ENCODE measurements at places on chromosomes 5 and 9.

- DNase-seq = no peak
Measured at GRCh38 chr9:99822109-99822805, 572 bp downstream of the NR4A3 start.

DNA sequence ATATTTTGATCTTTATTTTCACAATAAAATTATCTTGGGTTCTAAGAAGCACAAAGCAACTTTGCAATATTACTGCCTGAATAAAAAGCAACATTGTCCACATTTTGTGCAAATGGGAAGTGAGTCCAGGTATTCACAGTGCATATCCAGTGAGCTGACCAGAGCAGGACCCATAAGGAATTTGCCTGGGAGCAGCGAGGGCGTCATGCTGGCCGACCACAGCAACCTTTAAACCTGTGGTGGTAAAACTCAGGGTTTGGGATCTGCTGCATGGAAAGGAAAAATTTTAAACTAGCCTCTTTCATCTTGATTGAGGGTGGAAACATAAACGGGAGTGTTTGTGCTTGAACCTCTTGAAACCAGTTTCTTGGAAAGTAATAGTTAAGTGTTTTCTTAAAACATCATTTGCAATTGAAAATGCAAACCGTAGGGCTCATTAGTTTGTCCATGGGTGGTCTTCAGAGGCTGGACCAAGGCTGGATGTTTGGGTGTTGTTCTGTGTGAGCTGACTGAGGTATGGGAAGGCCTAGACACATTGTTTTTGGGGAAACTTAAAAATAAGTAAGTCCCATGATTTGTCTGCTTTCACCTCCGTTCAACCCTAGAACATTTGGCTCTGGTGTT lies 85.0 kb upstream of the ANKH start:
- no peak for DNase-seq

GRCh38 chr9:110076894-110077725 lies 130.8 kb downstream of the C9orf152 start:
- DNase-seq = peak; percentile 73

DNA sequence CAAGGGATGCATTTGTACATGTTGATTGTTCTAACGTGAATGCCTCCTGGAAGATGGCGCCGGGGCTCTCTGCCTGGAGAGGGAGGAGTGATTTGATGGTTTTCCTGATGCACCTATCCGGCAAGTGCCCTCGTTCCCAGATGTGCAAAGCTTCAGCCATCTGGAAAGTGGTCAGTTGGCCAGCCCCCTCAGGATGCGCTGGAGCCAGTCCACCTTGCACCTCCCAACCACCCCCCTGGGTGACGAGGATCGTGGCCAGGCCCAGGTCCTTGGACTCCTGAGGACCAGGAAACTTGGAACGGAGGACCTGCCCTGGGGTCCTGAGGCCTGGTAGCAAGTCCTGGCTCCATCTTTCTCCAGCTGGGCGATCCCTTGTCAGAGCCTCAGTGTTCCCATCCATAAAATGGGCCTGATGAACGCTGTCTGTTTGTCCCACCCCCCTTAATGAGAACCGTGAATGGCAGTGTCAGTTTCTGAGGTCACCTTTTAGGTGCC lies 23.6 kb upstream of the RNU6ATAC start:
- no peak for DNase-seq

- DNase-seq = peak; percentile 83
Measured at GRCh38 chr5:78527054-78527859, 121.3 kb downstream of the LHFPL2 start.

GRCh38 chr9:35364817-35365585 lies 124.9 kb upstream of the RUSC2 start:
- no peak for DNase-seq

DNA sequence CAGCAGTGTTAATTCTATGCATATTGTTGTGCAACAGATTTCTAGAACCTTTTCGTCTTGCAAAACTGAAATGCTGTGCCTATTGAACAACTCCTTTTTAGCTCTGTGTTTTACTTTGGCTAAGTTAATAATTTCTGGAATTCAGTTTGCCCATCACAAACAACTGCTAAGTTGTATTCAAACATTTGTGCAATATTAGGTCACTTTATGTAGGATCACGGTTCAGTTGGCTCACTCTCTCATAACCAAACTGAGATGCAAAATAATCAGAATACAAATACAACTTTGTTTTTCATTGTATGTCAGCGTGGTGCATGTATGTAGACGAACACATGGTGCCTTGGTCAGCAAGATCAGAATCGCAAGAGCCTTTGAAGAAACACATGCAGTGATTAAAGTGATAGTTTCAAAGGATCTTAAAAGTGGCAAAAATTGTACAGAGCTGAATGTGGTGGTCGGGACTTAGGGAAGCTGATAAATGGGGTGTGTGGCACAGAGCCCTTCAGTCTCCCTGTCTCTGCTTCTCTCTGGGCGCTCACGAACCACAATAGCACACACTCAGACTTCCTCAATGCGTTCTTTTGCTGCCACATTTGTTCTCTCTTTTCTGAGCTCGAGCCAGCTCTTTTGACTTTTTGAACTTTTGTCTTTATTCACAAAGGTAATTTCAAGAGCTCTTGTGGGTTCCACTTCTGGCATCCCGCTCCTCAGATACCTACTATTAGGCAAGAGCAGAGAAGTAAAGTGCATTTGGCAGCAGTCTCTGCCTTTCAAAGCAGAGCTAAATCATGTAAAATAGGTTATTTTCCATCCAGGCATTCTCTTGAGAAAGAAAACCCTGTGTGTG lies 112.4 kb upstream of the CTSL start:
- no peak for DNase-seq

- DNase-seq = peak; percentile 93
Measured at GRCh38 chr5:160837749-160838593, 14.0 kb downstream of the ATP10B start.

DNA sequence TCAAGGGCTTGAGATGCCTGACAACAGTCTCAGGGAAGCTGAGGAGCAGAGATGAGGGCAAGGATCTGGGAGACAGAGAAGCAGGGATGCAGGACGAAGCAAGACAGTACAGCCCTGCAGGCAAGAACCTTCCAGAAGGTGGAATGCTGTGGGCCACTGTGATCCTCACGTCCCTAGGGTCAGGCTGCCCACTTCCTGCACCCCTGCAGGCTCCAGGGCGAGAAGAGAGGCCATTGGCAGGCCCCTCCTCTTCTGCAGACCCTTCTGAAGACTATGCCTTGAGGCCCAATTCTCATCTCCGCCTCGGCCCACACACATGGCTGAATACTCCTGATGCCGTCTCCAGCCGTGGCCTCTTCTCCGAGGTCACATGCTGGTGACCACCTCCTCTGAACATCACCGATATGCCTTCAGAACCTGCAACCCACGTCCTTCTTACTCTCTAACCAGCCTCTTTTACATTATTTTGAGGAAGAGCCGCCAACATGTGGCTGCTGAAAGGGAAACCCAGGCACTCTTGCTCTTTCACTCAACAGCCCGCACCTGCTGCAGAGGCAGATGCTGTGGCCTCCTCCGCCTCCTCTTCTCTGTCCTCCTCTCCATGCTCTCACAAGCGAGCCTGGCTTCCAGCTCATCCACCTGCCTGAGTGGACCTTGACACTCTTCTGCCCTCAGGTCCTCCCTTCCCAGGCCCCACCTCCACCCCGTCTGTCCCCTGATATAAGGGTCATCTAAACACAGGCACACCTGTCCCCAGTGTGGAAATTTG lies 181.5 kb downstream of the IRX2 start:
- no peak for DNase-seq

- no peak for DNase-seq
Measured at GRCh38 chr5:62707563-62707962, 128.9 kb downstream of the LRRC70 start.

GRCh38 chr9:22913026-22913425 lies 466.4 kb downstream of the DMRTA1 start:
- DNase-seq = no peak

- DNase-seq = no peak
Measured at GRCh38 chr5:37849641-37850040, 9.8 kb upstream of the GDNF start.

DNA sequence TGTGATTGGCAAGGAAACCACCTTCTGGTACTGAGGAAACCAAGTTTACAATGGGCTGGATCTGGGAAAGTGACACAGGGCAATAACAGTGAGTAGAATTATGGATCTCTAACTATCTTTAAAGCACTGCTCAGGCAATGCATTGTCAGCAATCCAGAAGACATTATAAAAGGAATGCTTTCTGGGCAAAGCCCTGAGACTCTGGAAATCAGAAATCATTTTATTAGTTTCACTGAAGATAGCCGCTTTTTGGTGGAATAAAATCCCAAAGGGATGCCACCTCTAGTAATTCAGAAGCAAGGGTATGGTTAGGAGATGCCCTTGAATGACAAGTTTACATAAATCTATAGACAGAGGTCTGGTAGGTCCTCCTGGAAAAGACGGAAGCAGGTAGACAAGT lies 211.1 kb downstream of the DMRT2 start:
- no peak for DNase-seq

DNA sequence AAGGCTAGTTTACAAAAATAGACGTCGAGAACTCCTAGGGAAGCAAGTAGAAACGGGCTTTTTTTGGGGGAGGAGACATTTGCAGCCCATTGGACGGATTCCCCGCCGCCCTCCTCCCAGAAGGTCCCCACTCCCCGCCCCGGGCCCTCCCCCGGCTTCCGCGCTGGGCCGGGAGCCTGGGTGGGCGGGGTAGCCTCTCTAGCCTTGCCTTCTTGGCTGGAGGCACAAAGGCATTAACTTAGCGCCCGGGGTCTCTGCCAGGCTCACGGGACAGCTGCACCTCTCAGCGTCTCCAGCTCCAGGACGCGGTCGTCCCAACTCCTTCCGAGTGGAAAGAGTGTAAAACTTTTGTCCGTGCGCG lies at the start of gene DMRTA1:
Gene DMRTA1 (plus strand): TSS at position 236 of the 361 bp plus-strand sequence. CDS start 242 bp downstream, outside the sequence.
- DNase-seq = peak; percentile 54

DNA sequence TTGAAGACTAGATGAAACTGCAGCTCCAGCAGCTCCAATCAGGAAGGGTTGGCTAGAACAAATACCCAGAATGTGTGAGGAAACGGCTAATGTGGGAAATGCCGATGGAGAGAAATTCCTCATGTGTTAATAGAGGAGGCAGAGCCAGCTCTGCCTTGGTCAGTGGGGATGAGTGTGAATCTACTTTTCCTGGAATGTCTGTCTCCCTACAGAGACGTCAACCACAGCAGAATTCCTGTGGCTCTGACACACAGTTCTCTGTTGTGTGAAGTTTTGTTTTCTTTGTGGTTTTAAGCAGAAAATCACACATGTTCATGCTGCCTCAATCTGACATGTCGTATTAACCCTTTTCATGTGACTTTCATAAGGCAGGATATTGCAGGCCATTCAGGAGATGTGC lies 476.6 kb upstream of the WWC1 start:
- DNase-seq = peak; percentile 99

DNA sequence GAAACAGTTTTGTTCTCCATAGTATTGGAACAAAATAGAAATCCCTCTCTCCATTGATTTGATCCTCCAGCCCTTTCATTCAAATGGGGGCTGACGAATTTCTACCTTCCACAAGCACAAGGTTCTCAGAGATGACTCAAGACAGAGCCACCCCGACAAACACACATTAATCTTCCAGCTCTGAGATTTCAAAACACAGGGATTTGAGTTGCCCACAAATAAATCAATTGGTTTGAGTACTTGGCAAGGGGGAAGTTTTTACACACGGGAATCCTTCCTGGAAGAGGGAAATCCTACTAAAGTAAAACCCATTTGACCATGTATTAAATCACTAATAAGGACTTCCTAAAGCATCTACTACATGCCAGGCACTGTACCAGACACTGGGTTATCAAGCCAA lies 5.4 kb downstream of the ADRA1B start:
- no peak for DNase-seq

DNA sequence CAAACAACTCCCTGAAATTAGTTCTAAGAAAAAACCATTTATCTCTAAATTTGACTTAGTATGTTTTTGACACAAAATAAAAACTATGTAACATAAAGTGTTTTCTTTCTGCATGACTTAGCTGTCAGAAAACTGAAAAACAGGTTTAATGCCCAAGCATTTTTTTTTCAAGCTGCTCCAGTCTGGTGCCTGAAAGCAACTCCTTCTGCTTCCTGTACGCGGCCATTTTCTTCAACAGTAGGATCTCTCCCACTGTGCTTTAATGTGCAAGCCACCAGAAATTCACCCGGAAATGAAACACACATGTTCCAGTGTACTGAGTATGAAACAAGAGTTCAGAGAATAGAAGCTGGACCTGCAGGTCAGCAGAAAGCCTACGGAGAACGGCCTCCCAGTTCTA lies 161.2 kb downstream of the MED27 start:
- no peak for DNase-seq

DNA sequence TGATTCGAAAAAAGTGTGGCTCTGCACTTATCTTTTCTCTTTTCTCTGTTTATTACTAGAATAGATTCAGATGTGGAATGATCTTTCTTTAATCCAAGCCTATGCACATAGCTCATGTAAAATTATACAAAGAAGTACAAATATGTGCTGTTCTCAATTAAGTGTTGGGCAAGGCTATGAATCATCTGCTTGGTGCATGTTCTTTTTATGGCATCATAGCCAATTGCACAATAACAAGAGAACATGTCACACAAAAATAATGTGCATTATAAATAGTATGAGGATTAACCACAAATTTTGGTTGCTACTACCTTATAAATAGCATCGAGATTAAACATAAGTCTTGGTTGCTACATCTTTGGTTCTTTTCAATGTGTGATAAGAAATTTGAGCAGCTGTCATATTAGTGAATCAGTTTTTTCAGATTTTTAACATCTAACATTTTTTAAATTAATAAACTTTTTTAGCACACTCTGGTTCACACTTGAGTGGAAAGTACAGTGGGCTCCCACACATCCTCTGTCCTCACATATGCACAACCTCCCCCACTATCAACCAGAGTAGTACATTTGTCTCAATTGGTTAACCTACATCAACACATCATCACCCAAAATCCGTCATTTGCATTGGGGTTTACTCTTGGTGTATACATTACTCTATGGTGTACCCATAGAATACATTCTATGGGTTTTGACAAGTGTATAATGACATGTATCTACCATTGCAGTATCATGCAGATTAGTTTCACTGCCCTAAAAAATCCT lies 6.8 kb upstream of the RECK start:
- peak; percentile 92 for DNase-seq

DNA sequence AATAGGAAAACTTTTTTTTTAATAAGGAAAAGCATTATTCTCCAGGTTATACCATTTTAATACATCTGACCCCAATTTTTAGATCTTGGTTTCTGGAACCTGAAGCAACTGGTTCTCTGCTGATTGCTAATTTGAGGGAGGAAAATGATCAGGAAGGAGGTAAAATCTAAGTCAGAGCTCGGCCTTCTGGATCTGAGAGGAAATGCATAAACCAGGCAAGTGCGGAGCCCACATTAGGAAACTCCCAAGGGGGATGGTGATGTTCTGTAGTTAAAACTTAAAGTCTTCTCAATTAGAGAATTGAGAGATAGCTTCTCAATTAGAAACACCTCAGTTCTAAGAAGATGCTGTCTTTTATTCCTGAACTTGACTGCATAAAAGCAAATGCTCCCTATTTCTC lies 113.5 kb downstream of the TSSK1B start:
- no peak for DNase-seq

DNA sequence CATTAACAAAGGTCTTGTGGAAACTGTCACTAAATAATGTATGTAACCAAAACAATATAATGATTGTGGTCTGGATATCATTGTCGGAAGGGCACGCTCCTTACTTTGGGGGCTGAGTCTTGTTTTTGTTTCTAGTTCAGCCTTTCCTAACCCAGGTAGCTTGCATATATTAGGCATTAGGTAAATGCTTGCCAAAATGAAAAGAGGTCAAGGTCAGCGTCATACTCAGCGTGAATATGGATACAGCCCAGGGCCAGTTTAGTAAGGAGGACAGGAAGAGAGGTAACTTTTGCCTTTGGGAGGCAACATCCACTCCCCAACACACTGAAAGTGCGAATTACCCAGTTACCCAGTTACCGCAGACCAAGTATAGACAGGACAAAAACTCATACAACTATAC lies 171.4 kb downstream of the RAB3C start:
- no peak for DNase-seq

GRCh38 chr5:138111937-138112336 lies 27.3 kb downstream of the NME5 start:
- peak; percentile 49 for DNase-seq

Measured in foreskin keratinocyte (primary cell).